ENCODE measurements at places on chromosomes 11 and 22. TPM values are rescaled to one million over a fixed set of nuclear protein-coding genes. Genes with fewer than 3 reads are reported as not detected.

DNA sequence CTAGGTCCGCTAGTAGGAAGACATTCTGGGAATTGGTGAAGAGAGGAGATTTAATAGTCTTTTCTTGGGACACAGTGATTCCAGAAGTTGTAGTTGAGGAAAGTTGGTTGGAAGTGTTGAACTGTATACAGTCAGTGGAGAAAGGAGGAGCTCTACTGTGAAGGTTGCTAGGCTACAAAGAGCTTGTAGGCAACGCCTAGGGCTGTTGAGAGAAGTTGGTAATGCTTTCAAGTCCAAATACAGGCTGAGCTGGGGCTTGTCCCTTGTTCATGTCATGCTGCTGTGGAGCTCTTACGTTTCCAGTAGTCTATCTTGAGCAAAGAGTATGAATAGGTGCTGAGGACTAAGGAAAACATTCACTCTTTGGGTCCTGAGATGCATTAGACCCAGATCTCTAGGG lies 1.1 kb downstream of the TBCEL start:
- DNase-seq: peak; percentile 20
- H3K27me3 ChIP-seq: no peaks in the 10 kb centered on the region
- H3K27ac ChIP-seq: no peak overlapping the region
- no peak overlapping the region for H3K4me3 ChIP-seq
- H3K36me3 ChIP-seq: no peaks in the 10 kb centered on the region

DNA sequence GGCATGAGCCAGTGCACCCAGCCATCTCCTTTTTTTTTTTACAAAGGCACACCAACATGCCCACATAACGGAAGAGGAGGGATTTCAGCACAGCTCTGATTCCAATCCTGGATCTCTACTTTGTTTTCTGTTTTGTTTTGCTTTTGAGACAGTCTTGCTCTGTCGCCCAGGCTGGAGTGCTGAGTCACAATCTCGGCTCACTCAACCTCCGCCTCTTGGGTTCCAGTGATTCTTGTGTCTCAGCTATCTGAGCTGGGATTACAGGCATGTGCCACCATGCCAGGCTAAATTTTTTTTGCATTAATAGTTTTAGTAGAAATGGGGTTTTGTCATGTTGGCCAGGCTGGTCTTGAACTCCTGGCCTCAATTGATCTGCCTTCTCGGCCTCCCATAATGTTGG lies 28.1 kb downstream of the VSTM5 start:
- H3K27me3 ChIP-seq: no peaks in the 10 kb centered on the region
- H3K4me1 ChIP-seq: no peaks in the 10 kb centered on the region
- H3K27ac ChIP-seq: no peak overlapping the region
- DNase-seq: no peak

GRCh38 chr11:26623076-26623659 lies 51.1 kb upstream of the MUC15 start:
- no peak for DNase-seq
- H3K27ac ChIP-seq: no peak overlapping the region
- no peak overlapping the region for H3K4me3 ChIP-seq
- H3K36me3 ChIP-seq: no peaks in the 10 kb centered on the region
- H3K27me3 ChIP-seq: no peaks in the 10 kb centered on the region
- H3K4me1 ChIP-seq: no peaks in the 10 kb centered on the region

- H3K27ac ChIP-seq: no peak overlapping the region
- peaks cover 13% of the 10 kb centered on the region for H3K4me1 ChIP-seq
- DNase-seq: no peak
- peaks cover 3% of the 10 kb centered on the region for H3K27me3 ChIP-seq
- H3K4me3 ChIP-seq: no peak overlapping the region
These were observed 3.5 kb downstream of the ME3 start for GRCh38 chr11:86668929-86669328.

DNA sequence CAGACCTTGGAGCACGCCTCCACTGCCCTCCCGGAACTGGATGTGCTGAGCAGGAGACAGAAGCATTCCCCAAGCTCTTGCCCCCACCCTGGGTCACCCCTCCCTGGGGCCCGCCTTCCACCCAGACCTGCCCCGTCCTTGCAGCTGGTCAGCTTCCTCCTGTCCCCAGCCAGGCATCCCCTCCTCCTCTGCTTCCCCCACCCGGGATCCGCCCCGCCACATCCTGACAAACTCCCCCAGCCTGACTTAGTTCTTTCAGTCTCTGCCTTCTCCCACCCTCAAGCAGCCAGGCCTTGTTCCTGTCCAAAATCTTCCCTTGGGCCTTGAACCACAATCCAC lies 1.1 kb upstream of the PLXNB2 start:
- no peaks in the 10 kb centered on the region for H3K36me3 ChIP-seq
- no peak overlapping the region for H3K27ac ChIP-seq
- no peak overlapping the region for H3K4me3 ChIP-seq
- DNase-seq: no peak
- H3K27me3 ChIP-seq: peaks cover 15% of the 10 kb centered on the region

DNA sequence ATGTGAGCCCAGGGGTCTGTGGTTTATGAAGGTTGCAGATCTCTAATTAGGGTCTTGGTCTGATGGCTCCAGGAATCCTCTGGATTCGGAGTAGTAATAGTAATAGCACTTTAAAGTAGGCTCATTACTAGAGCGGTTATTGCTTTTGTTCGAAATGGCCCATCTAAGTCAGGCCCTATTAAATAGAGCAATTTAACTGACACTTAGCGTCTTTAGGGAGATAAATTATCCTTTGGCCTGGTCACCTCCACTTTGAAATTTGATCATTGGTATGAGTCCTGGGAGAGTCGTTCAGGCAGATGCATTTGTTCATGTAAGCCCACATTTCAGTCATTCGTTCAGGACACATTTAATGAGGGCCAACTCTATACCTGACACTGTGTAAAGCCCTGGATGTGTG lies 54.8 kb downstream of the LDLRAD3 start:
- H3K27ac ChIP-seq: no peak overlapping the region
- no peak overlapping the region for H3K4me3 ChIP-seq
- H3K36me3 ChIP-seq: no peaks in the 10 kb centered on the region

GRCh38 chr11:7595951-7596350 lies 77.3 kb downstream of the CYB5R2 start:
- H3K27me3 ChIP-seq: no peaks in the 10 kb centered on the region
- DNase-seq: no peak
- H3K4me3 ChIP-seq: no peak overlapping the region
- H3K4me1 ChIP-seq: peaks cover 9% of the 10 kb centered on the region
- no peak overlapping the region for H3K27ac ChIP-seq

DNA sequence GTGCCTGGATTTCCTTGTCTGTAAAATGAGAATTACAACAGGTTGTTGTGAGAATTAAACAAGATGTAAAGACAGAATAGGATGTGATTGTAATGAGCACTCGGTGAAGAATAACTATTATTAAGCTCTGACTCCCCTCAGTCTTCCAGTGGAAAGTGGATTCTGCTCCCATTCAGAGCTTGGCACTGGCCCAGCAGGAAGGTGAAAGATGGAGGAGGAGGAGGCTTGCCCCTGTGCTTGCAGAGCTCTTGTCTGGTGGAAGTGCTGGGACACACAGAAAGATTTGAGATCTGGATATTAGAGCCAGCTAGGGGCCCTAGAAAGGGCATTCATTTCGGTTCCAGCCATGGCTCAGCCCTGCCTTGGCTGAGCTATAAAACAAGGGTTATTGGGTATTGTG lies 28.2 kb downstream of the PHLDB1 start:
- no peak overlapping the region for H3K27ac ChIP-seq
- no peak overlapping the region for H3K4me3 ChIP-seq
- no peaks in the 10 kb centered on the region for H3K27me3 ChIP-seq
- H3K36me3 ChIP-seq: no peaks in the 10 kb centered on the region
- H3K4me1 ChIP-seq: no peaks in the 10 kb centered on the region

DNA sequence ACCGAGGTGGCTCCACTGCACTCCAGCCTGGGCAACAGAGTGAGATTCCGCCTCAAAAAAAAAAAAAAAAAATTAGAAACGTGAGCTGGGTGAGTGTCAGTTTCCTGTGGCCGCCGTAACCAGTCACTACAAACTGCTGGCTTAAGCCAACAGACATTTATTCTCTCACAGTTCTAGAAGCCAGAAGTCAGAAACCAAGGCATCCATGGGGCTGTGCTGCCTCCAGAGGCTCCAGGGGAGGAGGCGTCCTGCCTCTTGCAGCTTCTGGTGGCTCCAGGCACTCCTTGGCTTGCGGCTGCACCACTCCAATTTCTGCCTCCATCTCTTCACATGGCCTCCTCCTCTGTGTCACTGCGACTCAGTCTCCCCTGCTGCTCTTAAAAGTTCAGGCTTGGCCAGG lies 11.1 kb upstream of the KIAA0930 start:
- peaks cover 22% of the 10 kb centered on the region for H3K4me1 ChIP-seq
- no peak for DNase-seq
- no peaks in the 10 kb centered on the region for H3K27me3 ChIP-seq
- H3K4me3 ChIP-seq: no peak overlapping the region
- H3K27ac ChIP-seq: no peak overlapping the region
- H3K36me3 ChIP-seq: no peaks in the 10 kb centered on the region

SLC17A6 gene
- total RNA-seq: not detected

DNA sequence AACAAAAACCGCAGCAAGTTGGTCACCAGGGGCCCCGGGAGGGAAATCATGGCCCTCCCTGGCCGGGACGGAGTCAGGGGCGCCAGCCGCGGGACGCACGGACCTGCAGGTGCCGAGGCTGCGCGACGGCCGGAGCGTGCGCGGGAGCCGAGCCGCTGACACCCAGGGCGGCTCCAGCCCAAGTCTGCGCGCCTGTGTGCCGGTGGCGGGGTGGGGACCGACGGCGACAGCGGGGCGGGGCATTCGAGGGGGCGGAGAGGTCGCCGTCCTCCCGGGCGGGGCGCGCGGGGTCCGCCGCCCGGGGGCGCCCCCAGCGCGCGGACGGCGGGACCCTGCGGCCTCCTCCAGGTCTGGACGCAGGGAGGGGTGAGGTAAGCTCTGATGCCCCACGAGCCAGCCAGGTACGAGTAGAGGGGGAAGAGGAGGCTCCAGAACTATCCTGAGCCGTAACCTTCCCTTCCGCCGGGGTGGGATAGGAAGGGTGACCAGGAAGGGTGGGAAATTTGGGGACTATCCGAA lies at the start of gene ESAM:
Gene ESAM (minus strand): TSS at position 186 of the 519 bp plus-strand sequence. CDS start 136 bp downstream, at position 50.
- no peak within 1 kb of the TSS for H3K27ac ChIP-seq
- peaks cover 42% of the 10 kb centered on the region for H3K27me3 ChIP-seq

DNA sequence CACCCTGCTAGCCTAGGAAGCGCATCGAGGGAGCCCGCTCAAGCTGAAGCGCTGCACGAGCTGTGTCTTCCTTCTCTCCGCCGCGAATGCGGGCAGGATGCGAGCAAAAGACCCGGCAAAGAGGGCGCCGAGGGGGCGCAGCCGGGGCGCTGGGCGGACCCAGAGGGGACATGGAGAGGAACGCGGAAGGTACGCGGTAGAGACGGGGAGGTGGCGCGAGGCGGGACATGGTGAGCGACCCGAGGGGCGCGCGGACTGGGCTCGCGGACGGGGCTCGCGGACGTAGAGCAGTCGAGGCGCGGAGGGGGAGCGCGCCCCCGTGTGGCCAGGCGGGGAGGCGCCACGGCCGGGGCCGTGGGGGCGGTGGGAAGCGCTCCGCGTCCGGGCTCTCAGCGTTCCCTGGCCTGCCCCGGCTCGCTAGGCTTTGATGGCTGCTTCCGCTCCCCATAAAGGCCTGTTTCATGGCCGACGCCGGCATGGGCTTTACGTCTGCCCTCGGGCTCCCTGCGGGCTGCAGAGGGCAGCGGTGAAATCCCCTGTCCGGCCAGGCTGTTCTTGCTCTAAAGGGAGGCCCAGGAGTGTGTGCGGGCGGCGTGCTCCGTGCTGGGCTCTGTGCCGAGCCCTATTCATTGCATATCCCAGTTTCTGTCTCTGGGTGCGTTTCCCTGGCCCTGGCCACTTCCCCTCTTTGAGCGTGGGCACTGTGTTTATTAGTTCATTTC lies 31.2 kb upstream of the TRIM29 start:
- no peaks in the 10 kb centered on the region for H3K36me3 ChIP-seq
- H3K4me3 ChIP-seq: peak overlapping the region; percentile 28
- peaks cover 20% of the 10 kb centered on the region for H3K4me1 ChIP-seq
- DNase-seq: peak; percentile 66

DNA sequence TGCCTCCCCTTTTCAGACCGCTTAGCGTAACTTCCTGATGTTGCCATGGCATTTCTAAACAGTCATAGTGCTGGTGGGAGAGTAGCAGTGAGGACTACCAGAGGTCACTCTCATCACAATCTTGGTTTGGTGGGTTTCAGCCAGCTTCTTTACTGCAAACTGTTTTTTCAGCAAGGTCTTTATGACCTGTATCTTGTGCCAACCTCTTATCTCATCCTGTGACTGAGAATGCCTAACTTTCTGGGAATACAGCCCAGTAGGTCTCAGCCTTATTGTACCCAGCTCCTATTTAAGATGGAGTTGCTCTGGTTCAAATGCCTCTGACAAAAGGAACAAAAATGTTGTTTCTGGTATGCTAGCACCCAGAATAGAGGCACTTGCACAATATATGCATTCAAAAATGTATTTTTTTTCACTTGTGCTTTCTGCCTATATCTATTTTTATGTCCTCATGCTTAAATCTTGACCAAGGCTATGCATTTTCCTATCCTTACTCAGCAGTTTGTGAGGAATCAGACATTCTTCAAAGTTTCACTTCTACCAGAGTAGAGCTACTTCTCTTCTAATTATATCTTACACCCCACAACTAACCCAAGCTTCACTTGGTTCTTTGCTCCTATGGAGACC lies 16.1 kb upstream of the OR51M1 start:
- no peak overlapping the region for H3K4me3 ChIP-seq
- H3K36me3 ChIP-seq: no peaks in the 10 kb centered on the region
- DNase-seq: no peak
- H3K27me3 ChIP-seq: no peaks in the 10 kb centered on the region

GRAP2 gene
- 97.3 TPM for total RNA-seq

- peaks cover 74% of the 10 kb centered on the region for H3K36me3 ChIP-seq
- H3K27me3 ChIP-seq: no peaks in the 10 kb centered on the region
- DNase-seq: no peak
- H3K4me1 ChIP-seq: no peaks in the 10 kb centered on the region
- no peak overlapping the region for H3K4me3 ChIP-seq
These were observed 34.1 kb downstream of the SNX19 start for GRCh38 chr11:130882138-130882551.

DNA sequence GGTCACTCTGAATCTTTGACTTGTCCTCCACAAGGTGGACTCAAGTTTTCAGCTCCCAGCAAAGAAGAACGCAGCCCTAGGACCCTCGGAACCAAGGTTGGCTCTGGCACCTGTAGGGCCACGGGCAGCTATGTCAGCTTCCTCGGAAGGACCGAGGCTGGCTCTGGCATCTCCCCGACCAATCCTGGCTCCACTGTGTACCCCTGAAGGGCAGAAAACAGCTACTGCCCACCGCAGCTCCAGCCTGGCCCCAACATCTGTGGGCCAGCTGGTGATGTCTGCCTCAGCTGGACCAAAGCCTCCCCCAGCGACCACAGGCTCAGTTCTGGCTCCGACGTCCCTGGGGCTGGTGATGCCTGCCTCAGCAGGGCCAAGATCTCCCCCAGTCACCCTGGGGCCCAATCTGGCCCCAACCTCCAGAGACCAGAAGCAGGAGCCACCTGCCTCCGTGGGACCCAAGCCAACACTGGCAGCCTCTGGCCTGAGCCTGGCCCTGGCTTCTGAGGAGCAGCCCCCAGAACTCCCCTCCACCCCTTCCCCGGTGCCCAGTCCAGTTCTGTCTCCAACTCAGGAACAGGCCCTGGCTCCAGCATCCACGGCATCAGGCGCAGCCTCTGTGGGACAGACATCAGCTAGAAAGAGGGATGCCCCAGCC lies 2.2 kb downstream of the INPP5J start:
- no peaks in the 10 kb centered on the region for H3K36me3 ChIP-seq
- no peak overlapping the region for H3K4me3 ChIP-seq
- H3K27ac ChIP-seq: no peak overlapping the region
- H3K4me1 ChIP-seq: no peaks in the 10 kb centered on the region

GRCh38 chr11:35064114-35064800 lies 74.7 kb upstream of the CD44 start:
- peaks cover 29% of the 10 kb centered on the region for H3K4me1 ChIP-seq
- H3K4me3 ChIP-seq: no peak overlapping the region
- H3K27me3 ChIP-seq: no peaks in the 10 kb centered on the region
- DNase-seq: no peak
- no peak overlapping the region for H3K27ac ChIP-seq

MUC15 gene
- not detected for total RNA-seq

All from natural killer cell (primary cell).